ENCODE measurements at places on chromosomes 1 and 21.

- DNase-seq: no peak
Observed at GRCh38 chr1:91606546-91607078, 106.0 kb downstream of the CDC7 start.

DNA sequence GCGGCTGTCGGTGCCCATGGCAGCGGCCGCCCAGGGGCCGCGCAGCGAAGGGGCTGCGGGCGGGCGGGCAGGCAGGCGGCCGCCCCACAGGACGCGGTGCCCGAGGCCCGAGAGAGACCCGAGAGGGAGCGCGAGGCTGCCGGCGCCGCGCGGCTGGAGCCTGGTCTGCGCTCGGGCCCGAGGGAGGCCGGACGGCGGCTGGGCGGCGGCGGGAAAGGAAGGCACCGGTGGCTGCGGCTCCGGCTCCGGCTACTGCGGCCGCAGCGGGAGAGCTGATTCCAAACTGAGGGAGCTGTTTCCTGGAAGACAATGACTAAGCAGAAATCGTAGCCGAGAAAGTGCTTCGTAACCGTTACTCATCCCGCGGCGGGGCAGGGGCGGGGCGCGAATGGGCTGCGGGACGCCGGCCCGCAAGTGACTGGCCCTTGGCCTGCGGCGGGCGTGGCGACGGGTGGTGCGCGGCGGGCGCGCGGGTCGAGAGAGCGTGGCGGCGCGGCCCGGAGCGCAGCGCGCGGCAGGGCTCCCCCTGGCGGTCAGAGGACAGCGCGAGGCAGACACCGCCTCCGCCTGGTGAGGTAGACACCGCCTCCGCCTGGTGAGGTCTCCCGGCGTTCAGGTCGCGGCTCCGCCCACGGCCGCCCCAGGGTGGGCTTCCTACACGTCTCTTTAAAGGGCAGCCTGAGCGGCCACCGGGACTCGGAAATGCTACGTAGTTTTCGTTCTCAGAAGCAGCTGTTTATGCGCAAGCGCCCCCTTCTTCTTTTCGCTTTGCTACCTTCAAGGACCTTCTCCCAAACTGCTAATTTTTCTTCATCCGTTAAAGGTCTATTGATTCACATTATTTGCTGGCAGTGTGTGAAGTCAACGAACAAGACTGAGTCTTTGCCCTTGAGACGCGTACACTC, at the start of gene GCLM:
Gene GCLM (minus strand): TSS at position 285 of the 905 bp plus-strand sequence. CDS start 267 bp downstream, at position 18.
- DNase-seq: peak; percentile 81

- no peak for DNase-seq
Observed at GRCh38 chr21:43333298-43334062, 93.5 kb downstream of the SIK1 start.

DNA sequence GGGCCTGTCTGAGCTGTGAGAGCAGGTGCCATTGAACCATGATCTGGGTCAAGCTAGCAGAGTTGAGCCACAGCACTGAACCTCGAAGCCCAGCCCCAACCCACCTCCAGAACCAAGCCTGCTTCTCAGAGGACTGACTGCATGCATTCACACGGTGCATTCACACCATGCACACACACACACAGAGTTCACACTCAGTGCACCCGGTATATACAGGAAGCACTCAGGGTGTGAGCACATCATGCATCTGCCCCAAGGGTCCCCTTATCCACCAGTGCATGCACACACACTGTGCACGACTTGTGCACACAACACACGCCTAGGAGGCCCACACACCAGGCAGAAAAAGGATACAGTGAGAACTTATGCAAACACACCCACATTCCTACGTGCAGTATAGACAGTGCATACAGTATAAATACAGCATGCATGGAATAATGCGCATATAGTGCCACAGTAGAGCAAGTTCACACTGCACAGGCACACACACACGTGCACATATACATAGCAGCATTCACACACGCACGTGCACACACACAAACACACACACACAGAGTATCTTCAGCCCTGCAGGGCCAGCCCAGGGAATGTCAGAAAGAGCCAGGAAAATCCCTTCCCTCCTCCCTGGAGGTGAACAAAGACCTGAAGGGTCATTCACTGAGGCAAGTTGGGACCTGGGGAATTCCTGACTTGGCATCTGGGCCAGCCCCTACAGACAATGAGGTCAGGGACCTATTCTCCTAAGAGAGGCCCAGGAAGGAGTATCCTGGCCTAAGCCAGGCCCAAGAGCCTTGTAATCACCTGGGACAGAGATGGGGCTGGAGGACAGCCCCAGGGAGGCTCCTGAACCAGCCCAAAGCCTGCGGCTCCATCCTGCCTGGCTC, 42.1 kb downstream of the CAMK2N1 start:
- DNase-seq: no peak

DNA sequence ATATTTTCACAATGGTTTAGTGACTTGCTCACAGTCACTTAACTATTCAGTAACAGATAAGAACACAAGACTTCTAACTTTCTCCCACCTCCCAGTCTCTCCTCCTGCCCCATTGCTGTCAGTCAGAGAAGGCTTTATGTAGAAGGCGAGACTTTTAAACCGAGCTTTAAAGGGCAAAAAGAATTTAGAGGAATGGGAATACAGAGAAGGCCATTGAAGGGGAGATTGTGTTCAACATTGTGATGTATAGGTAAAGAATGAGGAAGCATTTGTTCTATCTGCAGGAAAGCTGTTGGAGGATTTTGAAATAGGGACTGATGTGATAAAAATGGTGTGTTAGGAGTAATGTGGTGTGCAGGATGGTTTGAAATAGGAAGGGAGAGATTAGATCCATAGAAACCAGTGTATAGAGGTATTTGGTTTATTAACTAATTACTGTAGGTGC, 7.3 kb downstream of the POU2F1 start:
- no peak for DNase-seq

DNA sequence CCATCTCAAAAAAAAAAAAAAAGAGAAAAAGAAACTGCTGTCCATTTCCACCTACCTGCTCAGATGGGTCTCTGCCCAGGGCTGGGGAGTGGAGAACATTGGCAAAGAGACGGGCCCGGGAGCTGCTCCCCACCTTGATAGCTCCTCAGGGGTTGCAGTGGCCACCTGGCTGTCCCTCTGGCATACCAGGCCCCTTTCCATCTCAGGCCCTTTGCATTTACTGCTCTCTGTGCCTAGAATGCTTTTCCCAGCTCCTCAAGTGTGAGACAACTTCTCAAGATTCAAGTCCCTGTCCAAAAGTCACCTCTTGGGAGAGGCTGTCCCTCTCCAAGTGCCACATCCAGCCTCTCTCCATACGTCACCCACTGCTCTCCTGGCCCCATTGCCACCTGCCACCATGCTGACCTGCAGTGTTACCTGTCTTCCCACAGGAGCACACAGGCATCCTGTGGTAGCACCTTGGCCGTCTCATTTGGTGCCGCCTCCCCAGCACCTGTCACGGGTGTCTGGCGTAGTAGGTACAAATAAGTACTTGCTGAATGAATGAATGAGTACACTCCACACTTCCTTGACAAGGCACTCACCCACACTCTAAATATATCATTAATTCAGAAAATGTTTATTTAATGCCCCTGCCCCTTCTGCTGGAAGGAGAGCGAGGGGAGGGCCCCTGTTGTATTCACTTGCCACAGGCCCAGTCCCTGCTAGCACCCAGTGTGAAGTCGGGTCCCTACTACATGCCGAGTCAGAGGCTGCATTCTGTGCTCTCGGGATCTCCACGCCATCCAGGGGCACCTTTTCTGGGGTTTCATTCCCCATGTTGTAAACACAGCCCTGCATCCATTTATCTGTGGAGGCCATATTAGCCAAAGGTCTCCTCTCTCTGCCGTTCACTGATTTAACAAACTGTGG, 48.8 kb downstream of the DISP3 start:
- DNase-seq: no peak

DNA sequence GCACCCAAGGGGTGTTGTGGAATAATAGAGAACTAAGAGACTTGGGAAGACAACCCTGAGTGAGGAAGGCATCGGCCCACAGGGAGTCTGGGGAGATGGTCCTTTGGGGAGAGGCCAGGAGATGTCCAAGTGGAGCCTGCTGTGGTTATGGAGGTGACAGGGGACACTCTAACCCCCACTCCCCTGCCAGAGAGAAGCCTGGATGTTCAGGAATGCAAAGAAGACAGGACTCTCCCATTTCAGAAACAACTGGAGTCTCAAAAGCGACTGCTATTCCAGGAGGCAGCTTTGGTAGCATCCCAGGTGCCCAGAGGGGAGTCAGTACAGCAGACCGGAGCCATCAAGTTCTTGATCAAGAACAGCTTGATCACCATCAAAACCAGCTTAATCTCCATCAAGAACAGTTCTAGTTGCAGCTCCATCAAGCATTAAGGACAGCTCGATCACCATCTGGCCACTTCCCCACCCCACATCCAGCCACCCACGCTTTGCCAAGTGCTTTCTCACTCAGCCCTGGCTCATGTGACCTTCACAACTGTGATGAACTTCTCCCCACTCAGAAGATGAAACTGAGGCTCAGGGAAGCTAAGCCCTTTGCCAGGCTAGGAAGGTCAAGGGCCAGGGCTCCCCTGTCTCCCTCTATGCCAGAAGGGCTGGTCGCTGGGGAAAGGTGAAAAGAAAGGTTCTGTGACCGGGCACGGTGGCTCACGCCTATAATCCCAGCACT, 743 bp downstream of the CD52 start:
- no peak for DNase-seq

GRCh38 chr1:46179138-46180081, 3.1 kb upstream of the P3R3URF start:
- DNase-seq: peak; percentile 56

DNA sequence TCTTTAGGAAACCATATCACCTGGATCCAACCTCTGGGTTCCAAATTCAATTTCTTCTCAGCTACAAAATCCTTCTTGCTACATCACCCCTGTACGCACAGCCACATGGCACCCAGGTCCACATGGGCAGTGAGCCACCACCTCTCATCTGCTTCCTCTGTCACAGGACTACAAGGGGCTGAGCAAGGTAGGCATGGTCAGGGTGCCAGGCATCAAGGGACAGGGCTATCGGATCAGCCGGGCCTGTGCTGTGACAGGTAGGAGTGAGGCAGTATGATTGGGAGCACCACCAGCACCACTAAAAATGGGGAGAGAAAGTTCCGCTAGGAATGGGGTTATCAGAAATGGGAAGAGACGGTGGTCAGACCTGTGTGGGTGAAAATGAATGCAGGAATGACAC, 29.4 kb downstream of the S100A6 start:
- DNase-seq: no peak

GRCh38 chr1:39407896-39408640, 83.4 kb upstream of the BMP8A start:
- no peak for DNase-seq

DNA sequence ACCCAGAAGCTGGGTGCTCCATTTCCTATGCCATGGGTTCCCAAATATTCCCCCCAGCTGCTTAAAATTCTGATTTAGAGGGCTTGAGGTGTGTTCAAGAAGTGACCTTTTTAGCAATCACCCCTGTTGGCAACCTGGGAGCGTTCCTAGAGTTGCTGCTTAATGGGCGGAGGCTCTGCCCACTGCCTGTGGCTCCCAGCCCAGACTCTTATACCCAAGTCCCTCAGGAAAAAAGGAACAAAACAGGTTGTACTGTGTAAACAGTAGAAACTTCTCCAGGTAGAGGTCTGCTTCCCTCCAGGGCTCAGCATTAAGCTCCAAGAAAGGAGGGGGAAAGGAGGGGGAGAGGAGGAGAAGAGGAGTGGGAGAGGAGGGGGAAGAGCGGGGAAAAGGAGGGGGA, 14.6 kb upstream of the TENT5C start:
- no peak for DNase-seq

DNA sequence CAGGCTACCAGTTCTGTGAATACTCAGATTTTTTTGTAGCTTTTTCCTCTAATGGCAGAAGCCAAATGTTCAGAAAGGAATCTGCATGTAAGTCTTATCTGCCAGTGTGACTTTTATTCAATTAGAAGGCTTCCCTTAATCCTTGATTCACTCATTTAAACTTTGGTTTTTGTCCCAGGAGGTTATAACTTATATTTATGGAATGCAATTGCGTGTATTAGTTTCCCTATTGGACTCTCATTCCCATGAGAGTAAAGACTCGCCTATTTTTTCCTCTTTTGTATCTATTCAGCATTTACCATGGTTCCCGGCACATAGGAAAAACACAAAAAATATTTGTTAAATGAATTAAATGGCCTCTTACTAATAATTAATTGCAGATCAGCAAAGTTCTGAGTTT, 3.5 kb downstream of the NTMT2 start:
- DNase-seq: no peak

DNA sequence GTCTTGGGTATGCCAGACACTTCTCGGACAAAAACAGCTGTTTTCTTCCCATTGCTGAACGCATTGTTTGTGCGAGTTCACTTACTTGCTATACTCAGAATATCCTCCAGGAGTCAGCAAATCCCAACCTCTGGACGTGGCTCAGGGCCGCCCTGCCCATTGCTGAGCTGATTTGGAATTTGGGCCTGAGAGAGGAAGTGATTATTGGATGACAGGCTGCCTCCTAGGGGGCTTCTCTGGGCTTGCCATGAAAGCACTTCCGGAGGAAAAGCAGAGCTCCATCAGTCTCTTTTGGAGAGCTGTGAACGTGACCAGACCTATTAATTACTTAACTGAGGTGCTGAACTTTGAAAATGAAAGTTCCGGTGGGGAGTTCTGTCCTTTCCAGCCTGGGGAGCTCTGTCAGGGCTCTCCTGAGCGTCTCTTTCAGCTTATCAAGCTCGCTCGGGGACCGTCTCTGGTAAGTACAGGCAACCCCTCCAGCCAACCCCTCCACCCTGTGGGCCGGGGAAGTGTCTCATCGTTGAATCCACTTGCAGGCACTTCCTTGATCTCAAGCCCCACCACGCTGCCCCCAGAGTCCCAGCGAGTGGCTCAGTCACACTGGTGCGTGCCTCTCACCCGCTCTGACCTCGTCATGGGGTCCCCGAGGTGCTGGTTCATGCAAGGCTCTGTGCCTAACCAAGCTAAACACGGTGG, 76.9 kb downstream of the CLIC6 start:
- peak; percentile 18 for DNase-seq

GRCh38 chr1:37890378-37891014, 31.1 kb upstream of the MTF1 start:
- no peak for DNase-seq

- no peak for DNase-seq
Observed at GRCh38 chr1:225974454-225974853, 24.7 kb downstream of the SDE2 start.

DNA sequence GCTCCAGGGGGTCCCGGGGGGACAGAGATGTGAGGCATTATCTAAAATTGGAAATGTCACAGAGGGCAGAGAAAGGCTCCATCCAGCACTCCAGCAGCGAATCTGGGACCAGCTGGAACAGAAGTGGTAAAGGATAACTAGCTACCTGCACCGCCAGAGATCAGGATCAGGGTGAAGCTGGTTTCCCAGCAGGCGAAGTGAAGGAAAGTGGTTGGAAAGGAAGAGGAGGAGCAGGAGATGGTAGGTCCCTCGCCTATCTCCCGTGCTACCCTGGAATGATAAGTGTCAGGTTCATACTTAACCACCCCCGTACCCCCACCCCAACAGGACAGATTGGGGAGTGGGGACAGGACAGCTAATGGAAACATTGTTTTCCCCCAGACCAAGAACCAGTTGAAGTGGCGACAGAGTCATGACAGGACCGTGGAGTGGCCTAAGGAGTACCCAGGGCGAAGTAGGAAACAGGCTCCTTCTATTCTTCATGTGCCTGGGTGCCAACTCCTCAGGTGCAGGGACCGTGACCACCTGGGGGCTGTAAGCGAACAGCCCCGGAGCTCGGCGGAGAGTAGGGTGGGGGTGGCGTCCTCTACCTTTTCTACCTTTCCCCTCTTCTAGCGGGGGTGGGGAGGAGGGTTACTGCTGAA, 717 bp downstream of the B4GALT3 start:
- no peak for DNase-seq

- DNase-seq: no peak
Observed at GRCh38 chr1:101520302-101520701, 283.5 kb downstream of the S1PR1 start.

- DNase-seq: no peak
Observed at GRCh38 chr1:77542813-77543420, 139.5 kb downstream of the ZZZ3 start.

Measured in T follicular helper cell (primary cell).